ENCODE measurements at places on chromosomes 5 and 9.

DNA sequence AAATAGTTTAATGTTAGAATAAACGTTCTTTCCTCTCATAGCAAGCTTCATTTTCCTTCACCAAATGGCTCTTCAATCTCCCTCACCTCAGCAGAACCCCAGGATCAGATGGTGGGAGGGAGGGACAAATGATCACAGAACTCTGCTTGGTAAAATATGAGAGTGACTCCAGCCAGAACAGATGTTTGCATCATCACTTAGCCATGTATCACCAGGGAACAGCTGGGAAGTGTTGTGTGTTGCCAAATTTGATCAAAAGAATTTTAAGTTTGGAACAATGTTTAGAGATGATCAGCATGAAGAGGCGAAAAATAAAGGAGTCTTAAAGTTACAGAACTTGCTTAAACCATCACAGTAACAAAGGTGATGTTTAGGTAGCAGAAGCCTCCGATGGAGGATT, 115.7 kb downstream of the FRMD3 start:
- H3K27me3 ChIP-seq = no peaks in the 10 kb centered on the region
- H3K27ac ChIP-seq = no peak overlapping the region
- H3K4me3 ChIP-seq = no peak overlapping the region
- no peaks in the 10 kb centered on the region for H3K36me3 ChIP-seq
- DNase-seq = no peak
- H3K4me1 ChIP-seq = peaks cover 14% of the 10 kb centered on the region

GRCh38 chr9:72592502-72593403, 71.3 kb downstream of the TMC1 start:
- no peak overlapping the region for H3K4me3 ChIP-seq
- H3K27ac ChIP-seq = no peak overlapping the region
- H3K4me1 ChIP-seq = no peaks in the 10 kb centered on the region
- no peak for DNase-seq

DNA sequence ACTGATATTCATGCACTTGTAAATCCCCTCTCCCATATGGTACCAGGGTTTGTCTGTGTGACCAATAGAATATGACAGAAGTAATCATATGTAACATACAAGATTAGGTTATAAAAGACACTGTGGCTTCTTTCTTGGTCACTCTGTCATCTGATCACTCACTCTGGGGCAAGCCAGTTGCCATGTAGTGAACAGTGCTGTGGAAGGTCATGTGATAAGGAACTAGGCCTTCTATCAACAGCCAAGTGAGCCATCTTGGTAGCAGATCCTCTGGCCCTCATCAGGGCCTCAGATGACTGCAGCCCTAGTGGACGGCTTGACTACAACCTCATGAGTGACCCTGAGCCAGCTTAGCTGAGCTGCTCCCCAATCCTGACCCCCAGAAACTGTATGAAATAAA, 30.0 kb upstream of the MATR3 start:
- no peaks in the 10 kb centered on the region for H3K27me3 ChIP-seq
- no peak for DNase-seq
- H3K36me3 ChIP-seq = no peaks in the 10 kb centered on the region
- no peak overlapping the region for H3K4me3 ChIP-seq

GRCh38 chr5:4191041-4191440, 595.4 kb downstream of the IRX1 start:
- DNase-seq = no peak
- H3K4me3 ChIP-seq = no peak overlapping the region
- H3K4me1 ChIP-seq = no peaks in the 10 kb centered on the region
- no peaks in the 10 kb centered on the region for H3K27me3 ChIP-seq

DNA sequence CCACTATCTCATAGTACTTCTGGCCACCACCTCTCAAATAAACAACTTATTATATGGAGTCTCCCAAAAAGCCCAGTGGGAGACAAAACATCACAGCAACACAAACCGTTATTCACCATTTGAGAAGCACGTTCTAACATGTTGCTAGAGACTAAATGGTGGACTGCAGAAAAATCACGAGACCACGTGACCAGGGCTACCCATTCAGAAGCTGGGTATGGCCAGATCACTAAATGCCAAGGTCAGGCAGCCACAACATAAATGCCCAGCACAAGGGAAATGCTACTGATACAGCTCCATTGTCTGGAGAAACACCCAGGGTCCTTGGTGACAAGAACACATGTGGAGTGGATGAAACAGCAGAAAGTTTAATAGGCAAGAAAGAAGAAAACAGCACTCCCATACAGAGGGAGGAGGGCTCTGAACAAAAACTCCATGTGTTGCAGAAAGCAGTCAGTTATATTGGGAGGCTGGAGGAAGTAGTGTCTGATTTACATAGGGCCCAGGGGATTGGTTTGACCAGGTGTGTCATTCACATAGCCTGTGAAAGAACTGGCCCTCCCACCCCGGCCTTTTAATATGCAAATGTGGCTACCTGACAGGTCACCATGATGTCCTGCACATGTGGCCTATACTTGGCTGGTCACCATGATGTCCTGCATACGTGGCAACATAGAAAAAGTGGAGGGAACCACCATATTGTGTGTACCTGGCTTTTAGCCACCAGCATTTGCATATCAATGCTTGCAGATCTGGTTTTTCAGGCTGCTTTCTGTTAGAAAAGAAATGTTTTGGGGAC, 97.2 kb downstream of the TRIM36 start:
- H3K27ac ChIP-seq = no peak overlapping the region
- H3K4me1 ChIP-seq = no peaks in the 10 kb centered on the region
- no peaks in the 10 kb centered on the region for H3K27me3 ChIP-seq
- no peak overlapping the region for H3K4me3 ChIP-seq

DNA sequence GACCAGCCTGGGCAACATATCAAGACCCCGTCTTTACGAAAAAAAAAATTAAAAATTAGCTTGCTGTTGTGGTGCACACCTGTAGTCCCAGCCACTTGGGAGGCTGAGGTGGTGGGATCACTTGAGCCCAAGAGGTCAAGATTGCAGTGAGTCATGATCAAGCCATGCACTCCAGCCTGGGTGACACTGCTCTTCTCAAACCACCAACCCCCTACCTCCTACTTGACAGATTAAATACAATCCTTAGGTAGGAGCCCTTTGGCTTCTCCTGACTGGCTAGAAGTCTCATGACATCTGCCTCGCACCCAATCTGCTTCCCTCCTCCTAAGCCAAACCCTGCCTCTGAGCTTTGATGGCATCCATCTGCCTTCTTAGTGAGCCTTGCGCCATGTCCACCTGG, 11.6 kb upstream of the FBP1 start:
- H3K27ac ChIP-seq = no peak overlapping the region
- no peaks in the 10 kb centered on the region for H3K27me3 ChIP-seq
- no peaks in the 10 kb centered on the region for H3K36me3 ChIP-seq
- DNase-seq = no peak
- no peaks in the 10 kb centered on the region for H3K4me1 ChIP-seq

- no peak overlapping the region for H3K4me3 ChIP-seq
- DNase-seq = no peak
- H3K4me1 ChIP-seq = no peaks in the 10 kb centered on the region
- no peak overlapping the region for H3K27ac ChIP-seq
Measured at GRCh38 chr9:117002686-117003085, 315.6 kb downstream of the TRIM32 start.

DNA sequence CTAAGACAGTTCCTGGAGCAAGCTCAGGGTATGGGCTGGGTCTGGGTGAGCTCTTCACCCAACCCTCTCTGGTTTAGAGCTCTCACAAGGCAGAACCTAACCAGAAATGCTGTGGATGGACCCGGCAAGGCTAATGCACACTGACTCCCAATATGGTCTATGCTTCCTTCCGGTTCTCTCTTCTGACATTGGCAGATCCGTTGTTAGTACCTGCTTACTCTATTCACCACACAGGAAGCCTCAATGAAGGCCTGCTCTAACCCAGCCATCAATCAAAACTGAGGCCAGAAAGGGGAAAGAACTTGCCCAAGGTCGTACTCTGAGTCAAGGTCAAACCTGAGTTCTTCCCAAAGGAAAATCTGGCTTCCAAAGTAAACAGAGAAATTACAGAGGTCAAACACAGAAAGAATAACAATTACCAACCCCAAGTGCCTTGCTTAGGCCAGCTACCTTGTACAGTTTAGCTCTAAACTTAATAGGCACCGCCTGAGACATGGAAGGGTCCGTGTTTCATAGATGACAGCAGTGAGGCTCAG, 46.0 kb upstream of the AKNA start:
- H3K36me3 ChIP-seq = no peaks in the 10 kb centered on the region
- no peak for DNase-seq
- H3K4me1 ChIP-seq = no peaks in the 10 kb centered on the region
- H3K27me3 ChIP-seq = no peaks in the 10 kb centered on the region
- no peak overlapping the region for H3K27ac ChIP-seq

GRCh38 chr5:123441408-123441807, 18.2 kb upstream of the CEP120 start:
- no peaks in the 10 kb centered on the region for H3K4me1 ChIP-seq
- no peak overlapping the region for H3K4me3 ChIP-seq
- no peak for DNase-seq
- no peaks in the 10 kb centered on the region for H3K27me3 ChIP-seq
- no peak overlapping the region for H3K27ac ChIP-seq

DNA sequence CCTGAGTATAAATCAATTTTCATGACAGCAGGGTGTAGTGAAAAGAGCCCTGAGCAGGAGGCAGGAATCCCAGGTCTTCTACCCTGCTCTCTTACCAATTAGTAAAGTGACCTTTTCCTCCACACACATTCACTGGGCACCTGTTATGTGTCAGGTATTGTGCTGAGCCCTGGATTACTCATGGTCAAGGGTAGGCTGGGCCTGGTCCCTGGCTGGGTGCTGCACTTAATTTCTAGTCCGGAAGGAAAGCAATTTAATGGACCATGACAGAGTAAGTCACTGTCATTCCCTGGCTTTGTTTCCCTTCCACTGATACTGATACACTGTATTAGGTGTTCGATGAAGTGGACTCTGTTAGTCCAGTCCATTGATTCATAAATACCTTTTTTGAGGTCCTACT, 29.1 kb upstream of the BRINP1 start:
- DNase-seq = no peak
- H3K27ac ChIP-seq = no peak overlapping the region
- H3K36me3 ChIP-seq = no peaks in the 10 kb centered on the region
- H3K4me1 ChIP-seq = no peaks in the 10 kb centered on the region
- H3K27me3 ChIP-seq = no peaks in the 10 kb centered on the region
